ENCODE measurements at places on chromosomes 5 and 9.
A peak's percentile ranks its signal among the peaks of the same experiment; 100 is the strongest.

DNA sequence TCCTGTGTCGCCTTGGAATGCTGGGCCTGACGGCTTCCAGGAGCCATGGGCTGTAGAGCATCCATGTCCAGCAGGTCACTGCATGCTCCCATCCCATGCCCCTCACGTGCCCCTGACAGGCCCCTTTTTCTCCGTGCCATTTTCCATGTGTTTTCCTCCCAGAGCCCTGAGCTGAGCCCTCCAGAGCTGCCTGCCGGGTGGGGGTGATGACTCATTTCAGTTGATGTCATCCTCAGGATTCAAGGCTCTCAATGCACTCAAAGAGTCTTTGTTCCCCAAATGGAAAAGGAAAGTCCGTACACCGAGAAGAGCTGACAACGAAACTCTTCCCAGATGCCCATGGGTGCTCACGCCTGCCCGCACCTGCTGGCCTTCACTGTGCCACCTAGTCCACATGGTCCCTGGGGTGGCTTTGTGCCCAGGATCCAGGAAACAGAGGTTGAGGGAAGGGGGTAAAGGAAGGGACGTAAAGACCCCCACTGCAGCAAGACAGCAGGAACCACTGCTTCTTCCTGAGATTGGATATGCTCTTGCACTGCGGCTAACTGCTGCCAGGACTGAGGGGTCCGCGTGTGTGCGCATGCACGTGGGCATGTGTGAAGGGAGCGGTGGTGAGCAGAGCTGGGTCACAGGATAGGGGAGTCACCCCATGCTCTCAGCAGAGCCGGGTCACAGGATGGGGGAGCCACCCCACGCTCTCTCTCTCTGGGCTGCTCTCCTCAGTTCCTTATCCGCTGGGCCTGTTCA is 27.6 kb downstream of the COL15A1 start:
- DNase-seq, result no peak

- no peak for DNase-seq
These were observed 16.0 kb downstream of the TMEM174 start for GRCh38 chr5:73188764-73189531.

DNA sequence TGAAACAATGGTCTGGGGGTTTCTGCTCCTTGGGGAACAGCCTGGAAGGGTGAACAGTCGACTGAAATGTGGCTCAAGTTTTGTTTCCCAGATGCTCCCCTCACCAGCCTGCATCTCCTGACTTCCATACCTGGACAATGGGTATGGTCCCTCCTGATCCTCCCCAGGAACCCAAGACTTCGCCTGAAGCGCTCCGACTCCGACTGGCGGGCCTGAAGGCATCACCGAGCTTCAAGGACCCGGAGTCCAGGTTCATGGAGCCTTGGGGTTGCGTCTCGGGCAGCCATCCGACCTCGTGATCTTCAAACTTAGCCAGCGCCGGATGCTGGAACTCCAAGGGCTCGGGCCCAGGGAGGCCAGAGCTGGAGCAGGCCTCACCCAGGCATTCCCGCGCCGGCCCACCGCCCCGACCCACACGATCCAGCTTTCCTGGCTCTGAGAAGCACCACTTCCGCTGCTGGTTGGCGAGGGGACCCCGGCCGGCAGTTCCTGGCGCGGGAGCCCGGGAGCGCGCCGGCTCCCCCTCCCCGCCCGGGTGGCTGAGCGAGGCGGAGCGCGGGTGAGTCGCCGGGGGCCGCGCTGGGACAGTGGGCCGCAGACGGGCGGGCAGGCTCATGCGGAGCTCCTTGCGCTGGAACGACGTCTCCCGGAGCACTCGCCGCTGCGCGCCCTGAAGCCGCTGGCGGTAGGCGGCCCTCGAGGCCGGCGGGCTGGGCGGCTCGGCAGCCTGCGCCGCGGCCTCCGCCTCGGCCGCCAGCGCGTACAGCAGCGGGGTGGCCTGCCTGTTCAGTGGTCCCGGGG is 5.2 kb downstream of the SHROOM1 start:
- no peak for DNase-seq

- DNase-seq, result no peak
These were observed 91.0 kb upstream of the MVB12B start for GRCh38 chr9:126235336-126236243.

DNA sequence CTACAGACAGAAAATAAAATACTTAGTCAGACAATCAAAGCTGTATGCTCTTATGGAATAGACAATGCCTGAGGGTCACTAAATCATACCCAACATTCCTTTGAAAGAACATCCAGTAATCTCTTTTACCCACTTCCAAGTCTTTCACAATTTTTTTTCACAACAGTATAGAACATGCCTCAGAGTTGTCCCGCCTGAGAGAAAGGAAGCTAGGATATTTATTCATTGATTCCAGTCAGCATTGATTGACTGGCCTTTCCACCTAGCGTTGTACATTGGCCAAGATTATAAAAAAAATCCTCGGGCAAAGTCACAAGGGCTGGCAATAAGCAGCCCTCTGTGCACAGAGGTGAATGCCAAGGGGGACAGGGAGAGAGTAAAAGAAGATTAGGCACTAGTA is 318.1 kb upstream of the PIK3R1 start:
- DNase-seq, result no peak

- no peak for DNase-seq
These were observed 473.0 kb downstream of the NTRK2 start for GRCh38 chr9:85142496-85142911.

GRCh38 chr5:66848749-66849641 is 252.8 kb downstream of the MAST4 start:
- no peak for DNase-seq

- no peak for DNase-seq
These were observed 3.8 kb upstream of the ELAVL2 start for GRCh38 chr9:23829580-23830475.

GRCh38 chr5:79201206-79201605 is 34.7 kb upstream of the JMY start:
- DNase-seq, result no peak

- no peak for DNase-seq
These were observed 26.8 kb downstream of the ZNF346 start for GRCh38 chr5:177049285-177049684.

- no peak for DNase-seq
These were observed 30.1 kb downstream of the GALNT10 start for GRCh38 chr5:154220625-154221024.

- no peak for DNase-seq
These were observed 391.5 kb downstream of the FGF10 start for GRCh38 chr5:43997647-43998272.

DNA sequence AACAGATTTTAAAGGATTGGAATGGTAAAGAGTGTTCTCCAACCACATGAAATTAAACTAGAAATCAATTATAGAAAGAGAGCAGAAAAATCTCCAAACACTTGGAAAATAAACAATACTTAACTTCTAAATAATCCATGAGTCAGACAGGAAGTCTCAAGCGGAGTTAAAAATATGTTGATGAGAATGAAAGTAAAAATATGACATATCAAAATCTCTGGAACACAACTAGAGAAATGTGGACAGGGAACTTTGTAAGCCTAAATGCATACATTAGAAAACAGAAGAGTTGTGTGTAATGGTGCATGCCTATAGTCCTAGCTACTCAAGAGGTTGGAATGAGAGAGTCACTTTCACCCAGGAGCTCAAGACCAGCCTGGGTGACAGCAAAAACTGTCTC is 47.9 kb upstream of the ZNF618 start:
- DNase-seq, result no peak

DNA sequence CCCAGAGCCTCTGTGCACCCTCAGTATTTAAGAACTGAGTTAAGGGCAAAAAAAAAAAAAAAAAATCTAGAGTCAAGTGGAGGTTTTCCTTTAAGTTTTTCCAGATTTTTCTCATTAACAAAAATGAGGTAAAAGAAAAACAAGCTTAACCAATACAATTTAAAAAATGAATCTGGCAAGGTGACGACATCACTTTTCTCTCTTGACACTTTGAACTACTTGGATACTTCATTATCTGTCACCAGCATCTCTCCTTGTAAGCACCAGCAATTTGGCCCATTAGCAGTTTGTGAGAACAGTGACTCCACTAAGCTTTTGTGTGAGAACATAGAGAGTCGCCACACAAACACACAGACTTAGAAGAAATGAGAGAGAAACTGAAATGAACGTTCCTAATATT is 345.7 kb upstream of the SLC30A5 start:
- no peak for DNase-seq

- no peak for DNase-seq
These were observed 735 bp downstream of the DMRT3 start for GRCh38 chr9:976943-977837.

- no peak for DNase-seq
These were observed 21.0 kb upstream of the TLX3 start for GRCh38 chr5:171288066-171288465.

- no peak for DNase-seq
These were observed 139.9 kb downstream of the FANCC start for GRCh38 chr9:95177617-95178016.

- DNase-seq, result no peak
These were observed 12.9 kb downstream of the MYORG start for GRCh38 chr9:34363619-34364351.

GRCh38 chr5:56019306-56020272 is 24.8 kb upstream of the IL6ST start:
- no peak for DNase-seq

GRCh38 chr9:125743682-125744428 is 3.3 kb upstream of the PBX3 start:
- DNase-seq, result no peak

DNA sequence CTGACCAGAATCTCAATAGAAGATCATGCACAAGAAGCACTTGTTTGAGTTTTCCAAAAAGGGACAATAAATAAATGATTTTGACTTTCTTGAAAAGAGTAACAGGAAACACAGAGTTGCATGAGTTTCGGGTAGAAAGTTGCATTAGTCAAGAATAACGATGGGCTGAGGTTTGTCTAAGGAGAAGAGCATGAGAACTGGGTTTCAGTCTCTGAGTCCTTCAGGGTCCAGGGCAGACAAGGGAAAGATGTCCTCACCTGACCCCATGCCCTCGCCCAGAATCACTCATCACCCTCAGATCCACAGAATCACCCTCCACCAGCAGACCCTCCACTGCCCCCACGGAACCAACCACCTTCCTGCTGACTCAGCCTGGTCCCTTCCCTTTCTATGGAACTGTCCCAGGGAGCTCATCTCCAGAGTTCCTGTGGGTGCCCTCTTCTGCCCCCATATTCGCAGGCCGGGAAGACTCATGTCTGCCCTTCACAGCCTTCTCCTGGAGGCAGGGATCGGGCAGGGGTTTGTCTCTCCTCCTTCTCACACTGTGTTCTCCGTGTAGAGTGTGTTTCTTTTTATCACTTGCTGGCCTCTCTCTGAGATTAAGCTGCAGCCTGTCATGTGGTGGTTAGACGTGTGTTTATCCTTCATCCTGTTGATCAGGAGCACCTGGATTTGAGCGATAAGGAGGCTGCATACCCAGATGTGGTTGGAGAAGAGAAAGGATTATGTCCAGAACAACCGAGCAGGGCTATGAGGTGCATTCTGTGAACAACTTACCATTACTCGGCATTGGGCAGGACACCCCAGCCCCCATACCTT is 442.6 kb downstream of the MAT2B start:
- DNase-seq, result no peak

GRCh38 chr5:96177303-96177869 is 215.7 kb upstream of the ELL2 start:
- no peak for DNase-seq

GRCh38 chr9:126699401-126699881 is 85.7 kb downstream of the LMX1B start:
- DNase-seq, result no peak

DNA sequence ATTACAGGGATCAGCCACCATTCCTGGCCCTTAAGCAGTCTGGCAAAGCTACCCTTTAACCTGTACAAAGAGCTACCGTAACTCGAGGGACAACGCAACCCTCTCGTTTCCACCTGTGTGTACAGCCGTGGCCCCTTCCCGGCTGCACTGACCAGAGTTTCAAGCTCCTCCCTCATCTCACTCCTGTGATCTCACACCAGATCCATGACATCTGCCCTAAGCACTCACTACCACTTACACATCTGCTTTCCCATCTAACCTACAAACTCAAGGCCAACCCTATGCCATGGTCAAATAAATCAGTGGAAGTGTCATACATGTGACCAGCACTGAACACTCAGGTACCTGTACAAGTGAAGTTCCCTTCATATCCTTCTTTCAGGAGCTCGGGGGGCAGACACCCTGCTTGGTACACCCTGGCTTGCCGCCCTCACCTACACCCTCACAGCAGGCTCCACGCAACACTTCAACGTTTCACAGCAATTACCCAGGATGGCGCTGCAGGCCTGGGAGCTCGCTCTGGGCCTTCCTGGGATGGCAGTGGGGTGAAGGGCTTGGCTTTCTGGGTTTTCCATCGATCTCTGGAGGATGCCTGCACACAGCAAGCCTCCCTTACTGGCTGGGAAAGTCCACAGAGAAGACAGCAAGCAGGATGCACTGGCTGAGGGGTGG is 61.7 kb downstream of the PRRT1B start:
- no peak for DNase-seq

- DNase-seq, result no peak
These were observed 363.5 kb downstream of the MAN2A1 start for GRCh38 chr5:110053205-110053604.

GRCh38 chr9:37617832-37618231 is 25.4 kb upstream of the TOMM5 start:
- DNase-seq, result peak; percentile 60

DNA sequence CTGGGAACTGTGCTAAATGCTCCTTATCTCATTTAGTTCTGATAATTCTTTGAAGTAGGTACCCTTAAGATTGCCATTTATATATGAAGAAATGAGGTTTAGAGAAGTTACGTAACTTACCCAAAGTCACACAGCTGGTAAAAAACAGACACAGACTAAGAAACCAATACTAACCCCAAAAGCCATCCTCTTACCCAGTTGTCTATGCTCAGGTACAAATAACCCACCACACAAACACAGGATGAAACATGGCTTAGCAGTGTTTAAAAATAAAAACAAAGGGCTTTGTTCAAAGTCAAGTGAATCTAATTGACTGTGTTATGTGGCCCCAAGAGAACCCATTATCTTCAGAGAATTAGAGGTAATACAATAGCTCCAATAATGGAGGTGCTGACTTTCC is 37.0 kb upstream of the IL7R start:
- DNase-seq, result no peak

DNA sequence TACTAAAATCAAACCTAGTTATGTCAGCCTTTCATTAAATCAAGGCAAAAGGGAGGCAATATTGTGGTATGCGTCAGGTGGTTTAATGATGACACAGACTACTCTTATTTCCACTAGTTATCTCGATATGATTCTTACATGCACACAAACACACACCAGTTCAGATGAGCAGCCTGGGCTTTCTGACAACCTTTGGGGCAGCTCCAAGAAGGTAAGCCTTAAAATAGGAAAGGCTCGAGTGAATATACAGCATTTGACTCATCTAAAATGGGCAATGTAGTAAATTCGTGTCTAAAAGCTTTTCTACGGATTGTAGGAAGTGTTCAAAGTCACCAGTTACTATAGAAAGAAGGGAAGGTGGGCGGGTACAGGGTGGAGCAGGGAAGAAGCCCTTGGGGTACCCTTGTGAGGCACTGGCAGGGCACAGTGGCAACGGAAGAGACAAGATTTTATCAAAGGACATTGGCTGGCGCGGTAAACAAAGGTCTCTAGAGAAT is 1.9 kb downstream of the ANKH start:
- DNase-seq, result no peak

- DNase-seq, result no peak
These were observed 69.4 kb downstream of the HMCN2 start for GRCh38 chr9:130334915-130335314.

- DNase-seq, result no peak
These were observed 309.8 kb downstream of the NFIB start for GRCh38 chr9:14004110-14004509.
